Stimulated activated CD4-positive, alpha-beta T cell treated with anti-CD3 and anti-CD28 coated beads, Interleukin-12 subunit alpha, Interleukin-12 subunit beta, amount 100 ng/mL, for 24 hours (primary cell): ENCODE measurements at places on chromosomes 6 and 20.

DNA sequence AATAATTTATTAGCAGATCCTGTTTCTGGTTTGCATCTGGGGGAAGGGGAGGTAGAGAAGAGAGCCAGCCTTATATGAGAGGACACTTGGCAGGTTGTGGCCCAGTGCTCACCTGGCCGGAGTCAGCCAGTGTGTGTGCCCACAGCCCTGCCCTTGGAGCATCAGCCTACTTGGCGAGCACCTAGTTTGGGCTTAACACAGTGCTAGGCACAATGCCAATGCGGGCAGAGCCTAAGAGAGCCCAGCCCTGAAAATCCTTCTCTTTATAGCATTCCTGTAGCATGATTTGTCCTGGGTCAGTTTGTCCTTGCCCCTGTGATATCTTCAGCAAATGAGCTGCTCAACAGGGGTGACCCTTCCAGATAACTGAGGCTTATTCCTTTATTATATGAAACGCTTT is 73.0 kb downstream of the SLX4IP start:
- no peak for DNase-seq

- DNase-seq = no peak
Measured at GRCh38 chr20:42919316-42919715, 270.4 kb downstream of the PTPRT start.

DNA sequence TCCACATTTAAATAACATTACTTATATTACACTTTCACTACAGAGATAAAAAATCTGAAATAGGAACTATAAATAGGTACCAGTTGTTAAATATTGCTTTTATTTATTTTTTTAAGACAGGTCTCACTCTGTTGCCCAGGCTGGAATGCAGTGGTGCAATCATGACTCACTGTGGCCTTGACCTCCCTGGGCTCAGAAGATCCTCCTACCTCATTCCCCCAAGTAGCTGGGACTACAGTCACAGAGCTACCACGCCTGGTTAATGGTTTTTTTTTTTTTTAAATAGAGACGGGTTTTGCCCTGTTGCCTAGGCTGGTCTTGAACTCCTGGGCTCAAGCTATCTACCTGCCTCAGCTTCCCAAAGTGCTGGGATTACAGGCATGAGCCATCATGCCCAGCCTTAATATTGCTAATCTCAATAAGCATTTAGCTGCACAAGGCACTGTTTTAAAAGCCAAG is 17.3 kb downstream of the EEF1E1 start:
- no peak for DNase-seq

DNA sequence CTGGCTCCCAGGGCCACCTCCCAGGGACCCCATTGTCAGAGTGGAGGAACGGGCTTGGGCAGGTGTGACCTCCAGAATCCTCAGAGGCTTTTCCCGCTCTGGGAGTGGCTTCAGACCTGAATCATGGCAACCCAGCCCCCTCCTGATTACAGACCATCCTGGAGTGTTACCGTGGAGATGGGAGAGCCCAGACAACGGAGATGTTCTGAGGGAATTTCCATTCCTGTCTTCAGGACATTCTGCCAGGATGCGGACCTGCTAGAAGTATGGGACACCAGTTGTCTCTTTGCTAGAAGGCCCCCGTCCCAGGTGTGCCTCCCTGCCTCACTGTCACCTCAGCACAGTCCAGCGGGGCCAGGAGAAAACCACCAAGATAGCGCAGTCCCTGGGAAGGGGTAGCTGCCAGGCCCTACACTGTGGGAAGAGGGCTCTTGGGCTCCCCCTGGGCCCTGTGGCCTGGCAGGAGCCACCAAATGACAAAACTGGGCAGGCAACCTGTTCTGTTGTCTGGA is 109.9 kb downstream of the PSMB1 start:
- DNase-seq = no peak

GRCh38 chr6:34031625-34032383 is 114.1 kb downstream of the GRM4 start:
- no peak for DNase-seq

- DNase-seq = no peak
Measured at GRCh38 chr6:38588631-38589366, 50.9 kb downstream of the BTBD9 start.

- DNase-seq = no peak
Measured at GRCh38 chr6:139597087-139597763, 222.8 kb upstream of the CITED2 start.

DNA sequence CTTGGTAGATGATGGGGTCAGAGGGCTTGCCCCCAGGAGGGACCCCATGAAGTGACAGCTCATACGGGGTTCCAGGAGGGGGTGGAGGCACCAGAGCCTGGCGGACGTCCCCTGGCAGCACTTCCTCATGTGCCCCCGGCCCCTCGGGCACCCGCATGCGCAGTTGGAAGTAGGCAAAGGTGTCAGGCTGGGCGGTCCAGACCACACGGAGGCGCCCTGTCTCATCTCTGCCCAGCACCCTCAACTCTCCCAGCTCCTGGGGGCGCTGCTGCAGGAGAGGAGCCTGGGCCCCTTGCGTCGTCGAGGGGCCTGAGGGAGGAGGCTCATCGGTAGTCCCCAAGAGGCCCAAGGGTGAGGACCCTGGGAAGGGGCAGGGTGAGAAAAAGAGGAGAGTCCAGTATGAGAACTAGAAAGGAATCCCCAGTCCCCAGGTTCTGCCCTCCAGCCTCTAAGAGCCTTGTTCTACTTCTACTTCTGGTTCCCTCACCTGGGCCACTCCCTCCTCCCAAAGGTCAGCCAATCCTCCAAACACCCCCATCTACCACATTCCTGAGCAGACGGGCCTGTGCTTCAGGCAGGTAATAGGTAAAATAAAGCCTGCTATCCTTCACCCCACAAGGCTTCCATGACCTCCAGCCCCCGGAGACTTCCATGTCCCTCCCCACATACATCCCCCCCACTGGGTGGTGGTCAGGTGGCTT is 23.2 kb downstream of the TNXB start:
- DNase-seq = no peak

DNA sequence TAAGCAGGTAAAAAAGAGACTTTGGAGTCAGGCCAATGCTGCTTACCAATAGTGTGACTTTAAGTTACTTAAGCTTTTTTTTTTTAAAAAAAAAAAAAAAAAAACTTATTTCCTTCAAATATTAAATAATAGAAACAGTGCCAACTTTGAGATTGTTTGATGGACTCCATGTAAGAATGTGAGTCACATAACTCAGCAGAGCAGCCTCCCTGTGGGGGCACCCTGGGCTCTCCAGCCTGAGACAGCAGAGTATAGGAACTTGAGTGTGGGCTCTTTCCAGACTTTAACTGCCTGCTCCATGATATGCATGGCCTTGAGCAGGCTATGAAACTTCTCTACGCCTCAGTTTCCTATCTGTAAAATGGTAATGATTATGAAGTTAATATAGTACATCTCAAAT is 113.3 kb upstream of the SAMD5 start:
- DNase-seq = no peak

DNA sequence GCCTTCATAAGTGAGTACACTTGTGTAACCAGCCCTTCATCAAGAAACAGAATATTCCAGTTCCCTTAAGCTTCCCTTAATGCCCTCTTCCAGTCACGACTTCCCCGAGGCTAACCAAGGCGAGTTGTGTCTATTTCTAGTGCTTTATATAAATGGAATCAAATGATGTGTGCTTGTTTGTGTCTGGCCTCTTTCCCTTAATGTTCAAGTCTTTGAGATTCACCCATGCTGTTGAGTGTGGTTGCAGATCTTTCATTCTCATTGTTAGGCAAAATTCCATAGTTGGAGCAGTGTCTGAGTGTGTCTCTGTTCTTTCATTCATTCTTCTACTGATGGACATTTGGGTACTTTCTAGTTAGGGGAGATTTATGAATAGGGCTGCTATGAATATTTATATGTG is 135.0 kb downstream of the CEBPB start:
- DNase-seq = no peak

DNA sequence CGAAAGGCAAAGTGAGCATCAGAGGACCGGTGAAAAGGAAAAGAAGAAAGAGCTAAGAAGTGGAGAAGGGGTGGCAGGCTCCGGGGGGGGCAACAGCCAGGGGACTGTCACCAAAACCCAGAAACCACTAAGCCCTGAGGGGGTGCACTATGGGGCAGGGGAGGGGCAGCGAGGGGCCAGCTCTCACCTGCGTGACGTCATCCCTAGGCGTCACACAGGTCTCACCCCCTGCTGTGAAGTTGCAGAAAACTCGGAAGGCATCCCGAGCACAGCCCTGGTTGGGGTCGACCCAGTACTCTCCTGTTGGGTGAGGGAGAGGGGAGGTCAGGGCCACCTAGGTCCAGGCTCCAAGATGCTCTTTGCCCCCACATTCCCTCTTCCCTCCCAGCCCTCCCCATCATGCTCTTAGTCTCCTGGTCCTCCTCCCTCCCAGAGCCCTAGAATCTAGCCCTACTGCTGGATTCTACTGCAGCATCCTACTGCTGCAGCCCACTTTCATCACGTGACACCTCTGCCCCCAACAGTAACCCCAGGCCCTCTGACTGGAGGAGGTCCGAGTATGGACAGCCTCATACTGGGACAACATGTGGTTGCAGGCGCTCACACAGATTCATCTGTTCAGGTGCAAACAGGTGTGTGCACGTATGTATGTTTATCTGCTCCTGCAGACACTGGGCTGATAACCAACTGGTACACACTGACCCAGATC is 27.4 kb downstream of the COL11A2 start:
- no peak for DNase-seq

GRCh38 chr6:117267766-117268534 is 2.6 kb downstream of the VGLL2 start:
- DNase-seq = no peak

GRCh38 chr20:35616465-35617396 is 1.1 kb downstream of the SPAG4 start:
- DNase-seq = no peak

- DNase-seq = no peak
Measured at GRCh38 chr6:33578588-33579011, 1.5 kb downstream of the BAK1 start.

- no peak for DNase-seq
Measured at GRCh38 chr20:23445596-23446217, 6.2 kb downstream of the CSTL1 start.

- no peak for DNase-seq
Measured at GRCh38 chr6:41689171-41690008, 46.0 kb downstream of the TFEB start.

GRCh38 chr6:138692978-138693909 is 80.3 kb upstream of the CCDC28A start:
- no peak for DNase-seq

- DNase-seq = no peak
Measured at GRCh38 chr6:41558033-41558807, 12.0 kb downstream of the FOXP4 start.

DNA sequence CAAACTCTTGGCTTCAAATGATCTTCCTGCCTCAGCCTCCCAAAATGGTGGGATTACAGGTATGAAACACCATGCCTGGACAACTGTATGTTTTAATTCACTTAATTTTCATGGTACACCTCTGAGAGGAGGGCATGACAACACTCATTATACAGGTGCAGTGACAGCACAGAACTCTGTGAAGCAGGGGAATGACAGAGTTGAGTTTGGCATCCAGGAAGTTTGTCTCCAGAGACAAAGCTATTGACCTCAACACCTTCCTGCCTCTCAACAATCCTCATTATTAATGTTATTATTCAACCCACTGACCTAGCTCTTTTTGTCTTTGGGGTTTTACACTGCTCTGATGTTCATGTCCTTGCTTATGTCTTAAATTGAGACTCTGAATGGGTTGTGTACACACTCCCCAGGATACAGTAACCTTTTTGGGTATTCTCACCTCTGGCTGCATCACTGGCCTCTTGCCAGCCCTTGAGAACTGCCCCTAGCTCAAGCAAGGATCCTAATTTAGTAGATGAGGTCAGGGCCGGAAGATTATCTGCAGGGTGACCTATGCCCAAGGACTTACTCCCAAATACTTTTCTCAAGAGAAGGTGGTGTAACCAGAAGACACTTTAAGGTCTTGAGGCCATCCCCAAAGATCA is 13.0 kb upstream of the IER3 start:
- no peak for DNase-seq

DNA sequence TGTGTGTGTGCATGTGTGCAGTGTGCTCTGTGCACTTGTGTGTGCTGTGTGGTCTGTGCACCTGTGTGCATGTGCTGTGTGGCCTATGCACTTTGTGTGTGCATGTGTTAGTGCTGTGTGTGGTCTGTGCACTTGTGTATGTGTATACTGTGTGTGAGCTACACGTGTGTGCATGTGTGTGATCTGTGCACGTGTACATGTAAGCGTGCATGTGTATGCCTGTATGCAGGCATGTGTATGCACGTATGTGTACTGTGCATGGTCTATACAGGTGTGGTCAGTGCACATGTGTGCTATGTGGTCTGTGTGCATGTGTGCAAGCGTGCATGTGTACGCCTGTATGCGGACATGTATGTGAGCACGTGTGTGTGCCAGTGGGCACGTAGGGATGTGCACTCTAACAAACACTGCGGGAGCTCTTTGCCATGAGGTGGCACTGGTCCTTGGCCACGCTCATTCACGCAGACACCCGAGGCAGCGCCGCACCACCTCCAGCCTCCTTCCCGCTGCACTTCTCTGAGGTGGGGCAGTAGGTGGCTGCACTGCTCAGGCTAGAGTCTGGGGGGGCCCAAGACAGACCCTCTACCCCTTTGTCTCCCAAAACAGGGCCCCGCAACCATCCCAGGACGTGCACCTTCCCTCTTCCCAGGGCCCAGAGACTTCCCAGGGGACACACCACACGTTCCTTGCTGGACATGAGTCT is 42.4 kb upstream of the CHRNA4 start:
- DNase-seq = no peak

DNA sequence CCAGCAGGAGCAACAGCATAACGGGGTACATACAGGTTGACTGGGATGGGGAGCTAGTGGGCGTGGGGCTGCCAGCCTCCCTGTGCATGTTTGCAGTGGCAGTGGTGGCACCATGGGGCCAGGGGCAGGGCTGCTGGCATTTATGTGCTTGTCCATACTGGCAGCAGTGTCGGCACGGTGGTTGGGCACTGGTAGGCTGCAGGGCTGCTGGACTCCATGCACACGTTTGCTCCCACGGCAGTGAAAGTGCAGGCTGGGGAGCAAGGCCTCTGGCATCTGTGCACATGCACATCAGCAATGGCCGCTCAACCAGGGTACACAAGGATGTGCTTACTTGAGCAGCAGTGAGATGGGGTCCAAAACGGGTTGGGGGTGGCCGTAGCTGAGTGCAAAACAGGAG is 159.5 kb upstream of the KHDRBS2 start:
- no peak for DNase-seq

GRCh38 chr6:105810922-105811482 is 275.1 kb upstream of the PRDM1 start:
- DNase-seq = no peak
